ENCODE measurements at places on chromosomes 4 and X.
A peak's percentile ranks its signal among the peaks of the same experiment; 100 is the strongest.

- no peak for DNase-seq
These were observed 130.3 kb downstream of the SCFD2 start for GRCh38 chr4:53235547-53235946.

- DNase-seq, result no peak
These were observed 936.4 kb downstream of the FAT4 start for GRCh38 chr4:126251169-126251568.

GRCh38 chrX:13420545-13421183, 100.8 kb upstream of the ATXN3L start:
- no peak for DNase-seq

DNA sequence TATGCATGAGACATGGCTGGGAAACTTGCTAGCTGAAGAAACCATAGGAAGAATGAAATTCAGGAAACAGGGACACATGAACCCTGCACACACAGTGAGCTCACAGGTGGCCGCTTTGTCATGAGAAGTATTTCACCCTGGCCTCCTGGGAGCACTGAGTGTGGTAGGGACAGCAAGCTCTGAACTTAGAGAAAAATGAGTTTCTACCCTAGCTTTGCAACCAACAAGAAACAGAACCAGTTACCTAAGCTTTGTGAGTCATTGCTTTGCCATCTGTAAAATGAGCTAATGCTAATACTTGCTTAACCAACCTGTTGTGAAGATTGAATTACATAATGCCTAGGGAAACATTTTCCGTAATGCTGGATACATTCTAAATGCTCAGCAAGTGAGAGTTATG, 206.6 kb upstream of the HS3ST1 start:
- DNase-seq, result no peak

DNA sequence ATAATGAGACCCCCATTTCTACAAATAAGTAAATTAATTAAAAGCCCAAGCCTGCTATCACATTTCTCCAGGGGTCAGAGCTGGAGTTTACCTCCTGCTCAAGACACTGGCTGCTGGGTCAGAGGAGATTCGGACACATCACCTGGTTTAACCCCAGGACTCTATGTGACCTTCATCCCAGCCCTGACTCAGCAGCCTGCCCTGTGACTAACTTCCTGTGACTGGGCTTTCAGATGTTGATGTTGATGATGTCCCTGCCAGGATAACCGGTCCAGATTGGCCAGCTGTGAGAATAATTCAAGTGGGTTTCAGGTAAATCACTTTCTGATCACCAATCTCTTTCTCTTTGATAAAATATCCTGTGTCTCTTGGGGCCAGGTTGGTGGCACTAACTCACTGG, 102.4 kb upstream of the MAML3 start:
- DNase-seq, result peak; percentile 30

- no peak for DNase-seq
These were observed 498.9 kb downstream of the GLUD2 start for GRCh38 chrX:121546317-121546716.

GRCh38 chrX:13215729-13216128, 104.1 kb downstream of the ATXN3L start:
- DNase-seq, result no peak

GRCh38 chr4:101790521-101791181, at the start of gene BANK1:
TSS of gene BANK1 (plus strand) at chr4:101790730. CDS start at chr4:101790881, 151 bp downstream.
- DNase-seq, result peak; percentile 59

Measured in activated CD4-positive, alpha-beta T cell treated with anti-CD3 and anti-CD28 coated beads, Interleukin-2, Interleukin-6, amounts not matched to agents 100 ng/mL and 50 ng/mL, durations not matched to agents 16 hours and 8 hours (primary cell).